HCT116 (cell line): ENCODE measurements at places on chromosomes 3 and 15. TPM values are rescaled to one million over a fixed set of nuclear protein-coding genes. Genes with fewer than 3 reads are reported as not detected.

Gene TNFSF10
- total RNA-seq, result 0.20 TPM

GRCh38 chr3:158882445-158882844 lies 80.6 kb downstream of the MFSD1 start:
- no peak for DNase-seq

DNA sequence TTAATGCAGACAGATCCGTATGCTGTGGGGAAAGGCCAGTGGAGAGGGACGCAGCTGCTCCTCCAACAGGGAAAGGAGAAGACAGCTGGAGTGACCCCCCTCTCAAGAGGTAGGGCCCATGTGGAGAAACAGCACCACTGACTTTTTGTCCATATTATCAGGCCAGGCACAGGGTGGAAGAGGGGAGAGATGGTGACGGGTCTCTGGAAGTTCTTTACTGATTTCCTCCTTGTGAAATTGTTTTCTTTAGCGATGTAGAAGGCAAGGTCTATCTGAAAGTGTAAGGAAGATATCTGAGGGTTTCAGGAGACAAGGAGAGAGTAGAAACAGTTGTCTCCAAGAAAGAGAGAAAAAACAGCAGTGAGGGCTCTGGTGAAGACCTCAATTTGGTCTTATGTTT lies 338.8 kb downstream of the VPS13C start:
- no peak for DNase-seq

DNA sequence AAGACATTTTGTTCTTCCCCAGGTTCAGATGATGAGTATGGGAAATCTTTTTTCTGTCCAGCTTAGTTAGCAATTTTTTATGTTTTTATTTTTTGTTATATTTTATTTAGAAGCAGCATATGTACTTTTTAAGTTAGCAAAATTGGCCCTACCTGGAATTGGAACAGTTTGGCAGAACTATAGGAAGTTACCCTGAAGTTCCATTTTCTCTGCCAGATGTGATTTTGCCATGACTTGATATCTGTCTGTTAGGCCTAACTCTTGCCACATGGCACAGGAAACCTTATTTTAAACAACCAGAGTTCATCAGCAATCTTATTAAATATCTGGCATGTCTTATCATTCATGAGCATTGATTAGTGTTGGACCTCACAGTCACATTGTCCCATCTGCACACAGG lies 67.1 kb downstream of the ADAMTSL3 start:
- DNase-seq, result no peak

Gene ACKR2
- total RNA-seq, result 0.76 TPM

- no peak for DNase-seq
Observed at GRCh38 chr3:178257491-178257890, 278.7 kb upstream of the KCNMB2 start.

- DNase-seq, result no peak
Observed at GRCh38 chr3:172312001-172312400, 136.3 kb downstream of the GHSR start.

DNA sequence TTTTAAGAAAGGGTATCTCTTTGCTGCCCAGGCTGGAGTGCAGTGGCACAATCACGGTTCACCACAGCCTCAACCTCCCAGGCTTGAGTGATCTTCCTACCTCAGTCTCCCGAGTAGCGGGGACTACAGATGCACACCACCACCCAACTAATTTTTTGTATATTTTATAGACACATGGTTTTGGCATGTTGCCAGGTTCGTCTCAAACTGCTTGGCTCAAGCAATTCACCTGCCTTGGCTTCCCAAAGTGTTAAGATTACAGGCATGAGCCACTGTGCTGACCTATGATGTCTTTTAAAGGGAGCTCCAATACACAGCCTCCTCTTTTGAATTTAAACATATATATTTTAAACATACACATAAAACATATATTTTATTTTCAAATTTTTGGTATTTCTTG lies 60.9 kb downstream of the SLC9C1 start:
- DNase-seq, result no peak

DNA sequence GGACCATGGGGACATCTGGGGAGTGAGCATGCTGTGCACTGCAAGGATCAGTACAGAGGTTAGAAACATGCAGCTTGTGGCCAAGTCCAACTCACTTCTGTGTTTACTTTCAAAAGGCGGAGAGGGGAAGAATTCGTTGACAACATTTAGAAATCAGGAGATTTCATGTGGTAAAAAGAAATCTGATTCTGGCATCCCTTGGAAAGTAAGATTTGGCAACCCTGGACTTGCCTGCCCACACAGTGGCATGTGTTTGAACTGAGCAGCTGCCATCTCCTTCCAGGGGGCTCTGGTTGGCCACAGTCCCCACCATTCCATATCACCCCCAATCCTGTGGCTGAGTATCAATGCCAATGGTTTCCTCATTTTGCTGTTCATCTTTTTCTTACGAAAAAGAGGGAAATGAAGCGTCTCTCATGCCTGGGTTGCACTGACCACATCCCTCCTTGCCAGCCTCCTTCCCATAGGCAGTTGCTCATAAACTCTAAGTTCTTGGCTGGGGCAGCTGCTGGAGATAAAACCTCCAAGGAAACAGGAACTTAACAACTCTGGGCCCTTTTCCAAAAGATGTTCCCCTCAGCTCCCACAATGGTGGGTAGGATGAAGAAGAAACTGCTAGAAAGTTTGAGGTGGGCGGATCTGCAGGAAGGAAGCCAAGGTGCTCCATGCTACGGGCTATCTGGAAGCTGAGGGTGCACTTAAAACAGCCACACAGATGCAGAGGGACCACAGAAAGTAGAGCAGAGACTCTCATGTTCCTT lies 29.2 kb downstream of the SLC6A11 start:
- DNase-seq, result no peak

Gene NCEH1
- total RNA-seq, result 11.5 TPM

DNA sequence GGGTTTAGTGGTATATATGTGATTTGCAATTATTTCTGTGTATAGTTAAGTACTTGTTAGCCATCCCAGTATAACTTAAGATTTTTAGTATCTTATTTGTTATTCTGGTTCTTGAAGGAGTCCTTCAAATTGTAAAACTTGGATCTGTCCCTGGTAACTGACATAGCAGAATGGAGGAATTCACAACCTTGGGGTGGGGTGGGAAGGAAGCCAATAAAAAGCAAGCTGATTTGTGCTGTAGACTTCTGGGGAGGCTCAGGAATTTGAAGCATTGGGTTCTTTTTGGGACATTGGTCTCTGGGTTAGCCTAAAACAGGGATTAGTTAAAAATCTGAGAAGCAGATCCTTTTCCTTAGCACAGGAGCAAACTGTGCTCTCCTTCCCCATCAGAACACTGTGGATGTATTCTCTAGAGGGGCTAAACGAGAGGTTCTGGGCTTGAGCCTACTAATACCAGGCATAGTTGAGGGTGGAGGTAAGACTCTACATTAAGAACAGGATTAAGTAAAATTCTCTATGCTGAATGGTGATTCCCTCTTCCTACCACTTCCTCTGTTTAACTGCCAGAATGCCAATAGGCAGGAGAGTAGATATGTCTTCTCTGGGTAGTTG lies 42.2 kb downstream of the GMPS start:
- DNase-seq, result no peak

DNA sequence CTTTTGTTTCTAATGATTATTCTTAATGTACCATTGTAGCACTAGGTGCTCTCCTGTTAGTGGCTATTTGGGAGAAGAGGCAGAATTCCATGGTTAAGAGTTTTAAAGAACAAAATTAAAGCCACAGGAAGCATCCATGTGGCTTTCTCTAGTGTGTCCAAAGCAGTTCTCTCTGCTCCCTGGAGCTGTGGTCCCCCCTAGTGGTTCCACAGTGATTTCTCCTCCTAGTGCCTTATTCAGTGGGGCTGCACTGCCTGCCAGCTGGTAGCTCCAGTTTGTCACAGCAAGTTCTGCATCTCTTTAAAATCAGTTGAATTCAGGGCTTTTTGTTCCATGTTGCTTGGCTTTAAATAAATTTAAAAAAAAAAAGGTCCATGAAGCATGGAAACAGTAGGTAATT lies 39.6 kb upstream of the FAM98B start:
- DNase-seq, result peak; percentile 23

DNA sequence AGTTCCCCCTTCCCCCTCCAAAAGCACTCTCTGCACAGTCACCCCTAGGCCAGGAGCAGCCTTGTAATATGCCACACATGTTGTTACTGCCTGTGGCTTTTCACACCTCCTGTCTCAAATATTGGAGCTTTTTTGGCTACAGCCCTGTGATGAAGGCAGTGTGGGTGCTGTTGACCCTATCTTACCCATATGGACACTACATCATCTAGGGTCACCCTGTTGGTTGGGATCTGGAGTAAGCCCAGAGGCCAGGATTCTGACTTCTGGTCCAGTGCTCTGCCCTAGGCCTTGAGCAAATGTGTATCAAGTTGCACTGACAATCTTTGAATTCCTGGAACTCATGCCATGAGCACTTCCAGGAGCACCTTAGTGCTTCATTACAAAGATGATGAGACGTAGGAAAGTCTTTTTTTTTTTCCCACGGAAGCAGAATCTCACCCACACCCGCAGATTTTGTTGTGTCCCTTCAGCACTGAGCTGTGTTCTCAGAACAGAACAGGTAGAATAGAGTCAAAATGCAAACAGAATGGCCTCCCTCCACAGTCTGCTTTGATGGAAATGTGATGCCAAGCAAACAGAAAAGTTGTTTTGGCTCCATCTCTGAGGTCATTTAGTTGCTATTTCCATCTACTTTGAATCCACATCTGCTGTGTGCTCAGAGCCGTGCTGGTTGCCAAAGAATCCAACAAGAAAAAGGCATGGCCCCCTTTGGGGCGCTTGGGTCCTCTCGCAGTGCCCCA lies 49.6 kb downstream of the SMAD3 start:
- DNase-seq, result no peak

- DNase-seq, result no peak
Observed at GRCh38 chr3:129036222-129037092, 24.1 kb upstream of the GP9 start.

Gene CHST2
- total RNA-seq, result 1.7 TPM

Gene CHRNA3
- total RNA-seq, result not detected

DNA sequence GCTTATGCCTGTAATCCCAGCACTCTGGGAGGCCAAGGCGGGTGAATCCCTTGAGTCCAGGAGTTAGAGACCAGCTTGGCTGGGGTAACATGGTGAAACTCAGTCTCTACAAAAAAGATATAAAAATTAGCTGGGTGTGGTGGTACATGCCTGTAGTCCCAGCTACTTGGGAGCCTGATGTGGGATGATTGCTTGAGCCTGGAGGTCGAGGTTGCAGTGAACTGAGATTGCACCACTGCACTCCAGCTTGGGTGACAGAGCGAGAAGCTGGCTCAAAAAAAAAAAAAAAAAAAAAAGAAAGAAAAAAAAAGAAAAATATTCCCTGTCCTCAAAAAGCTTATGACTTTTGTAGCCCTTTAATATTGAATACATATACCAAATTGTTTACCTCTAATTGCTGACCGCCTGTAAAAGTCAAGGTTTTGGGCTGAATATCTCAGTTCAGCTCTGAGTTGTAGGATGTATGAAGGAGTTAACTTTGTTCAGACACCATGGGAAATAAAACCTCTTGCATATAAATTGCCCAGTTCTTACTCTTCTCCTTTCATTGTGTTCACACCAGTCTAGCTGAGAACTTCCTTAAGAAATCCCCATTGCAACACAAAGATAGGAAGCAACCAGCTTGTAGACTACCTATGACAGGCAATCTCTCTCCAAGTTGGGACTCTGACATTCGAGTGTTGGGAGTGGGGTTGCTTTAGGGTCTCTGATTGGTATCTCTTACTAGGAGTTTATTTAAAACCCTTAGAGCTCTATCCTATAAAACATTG lies 97.6 kb upstream of the RASGRP1 start:
- DNase-seq, result no peak

Gene SI
- total RNA-seq, result not detected

DNA sequence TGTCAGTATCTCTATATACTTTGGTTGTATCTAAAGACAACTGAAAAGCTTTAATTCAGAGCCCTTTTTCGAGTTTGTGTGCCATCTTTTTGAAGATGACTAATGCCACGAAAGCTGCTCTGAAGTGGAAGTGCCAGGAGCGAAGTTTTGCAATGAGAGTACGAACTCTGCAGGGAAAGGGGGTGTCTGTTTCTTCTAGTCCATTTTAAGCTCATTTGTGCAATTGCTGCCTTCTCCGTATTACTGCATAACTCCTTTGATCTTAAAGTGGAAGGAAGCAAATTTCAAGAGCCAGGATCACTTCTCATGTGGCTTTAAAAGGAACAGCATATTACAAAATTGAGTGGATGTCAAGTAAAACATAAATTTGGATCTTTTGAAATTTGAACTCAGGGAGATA lies 245.3 kb downstream of the FEZF2 start:
- DNase-seq, result no peak

GRCh38 chr15:41819455-41820050 lies 8.3 kb upstream of the JMJD7 start:
- DNase-seq, result no peak

Gene ACP3
- total RNA-seq, result 0.79 TPM

Gene IQCF5
- total RNA-seq, result not detected

- DNase-seq, result no peak
Observed at GRCh38 chr15:101264911-101265641, 12.2 kb downstream of the SELENOS start.

GRCh38 chr3:189389346-189389745 lies 217.6 kb downstream of the TPRG1 start:
- DNase-seq, result no peak

DNA sequence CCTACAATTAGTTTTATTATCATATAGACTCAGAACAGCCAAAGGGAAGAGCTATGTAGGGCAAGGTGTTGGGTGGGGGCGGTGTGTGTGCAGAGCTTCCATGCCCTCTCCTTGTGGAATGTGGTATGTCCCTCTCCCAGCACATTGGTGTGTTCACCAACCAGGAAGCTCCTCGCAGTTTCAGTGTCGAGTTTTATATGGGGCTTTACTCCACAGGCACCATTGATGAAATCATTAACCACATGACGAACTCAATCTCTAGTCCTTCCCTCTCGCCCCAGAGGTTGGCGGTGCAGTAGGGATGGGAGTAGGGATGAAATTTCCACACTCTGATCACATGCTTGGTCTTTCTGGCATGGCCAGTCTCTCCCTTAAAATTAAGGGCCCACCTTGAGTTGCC lies 13.6 kb upstream of the SRP14 start:
- no peak for DNase-seq

Gene FBXO40
- total RNA-seq, result not detected

GRCh38 chr3:76753599-76753998 lies 286.3 kb upstream of the ROBO2 start:
- no peak for DNase-seq

Gene GCNT3
- 5.6 TPM for total RNA-seq

Gene UBA7
- 2.6 TPM for total RNA-seq

GRCh38 chr3:46742992-46743585 lies 25.4 kb upstream of the PRSS50 start:
- no peak for DNase-seq

GRCh38 chr3:169510693-169511010 lies 152.9 kb downstream of the MECOM start:
- no peak for DNase-seq

GRCh38 chr15:40428185-40428584 lies 12.6 kb upstream of the BAHD1 start:
- DNase-seq, result no peak
